ENCODE measurements at places on chromosomes 1 and 21.

GRCh38 chr1:225896937-225897549 lies 8.1 kb upstream of the LEFTY1 start:
- DNase-seq: peak; percentile 70

DNA sequence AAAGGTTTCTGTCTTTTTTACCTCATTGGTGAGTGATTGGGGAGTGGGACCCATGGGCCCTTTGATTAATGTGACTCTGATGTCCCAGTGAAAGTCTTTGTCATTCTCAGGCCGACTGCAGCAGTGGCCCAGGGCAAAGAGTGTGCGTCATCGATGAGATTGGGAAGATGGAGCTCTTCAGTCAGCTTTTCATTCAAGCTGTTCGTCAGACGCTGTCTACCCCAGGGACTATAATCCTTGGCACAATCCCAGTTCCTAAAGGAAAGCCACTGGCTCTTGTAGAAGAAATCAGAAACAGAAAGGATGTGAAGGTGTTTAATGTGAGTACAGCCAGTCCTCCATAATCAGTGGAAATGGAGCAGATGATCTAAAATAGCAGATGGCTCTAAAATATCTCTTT lies 19.4 kb downstream of the NTPCR start:
- DNase-seq: no peak

- DNase-seq: no peak
These were observed 11.2 kb downstream of the CLEC20A start for GRCh38 chr1:178485541-178485981.

- DNase-seq: no peak
These were observed 7.0 kb downstream of the BCAN start for GRCh38 chr1:156648951-156649350.

- DNase-seq: no peak
These were observed 180.7 kb downstream of the ZBTB18 start for GRCh38 chr1:244231572-244232315.

- no peak for DNase-seq
These were observed 188.2 kb downstream of the HHAT start for GRCh38 chr1:210516697-210517459.

DNA sequence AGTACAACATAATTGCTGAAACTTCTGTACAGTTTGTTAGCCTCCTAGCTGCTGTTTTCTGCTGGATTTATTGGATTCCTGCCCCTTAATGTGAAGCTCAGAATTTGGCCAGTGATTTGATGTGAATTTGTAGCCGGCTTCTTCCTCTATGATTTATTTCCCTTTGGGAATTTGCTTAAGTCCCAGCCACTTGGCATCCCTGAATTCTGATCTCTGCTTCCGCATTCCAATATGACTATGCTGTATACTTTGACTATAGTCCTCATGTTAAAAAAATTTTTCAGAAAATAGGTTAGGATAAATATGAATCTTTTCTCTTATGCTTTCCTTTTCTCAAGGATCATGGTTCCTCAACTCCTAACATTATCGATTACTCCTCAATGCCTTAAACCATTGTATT lies 12.4 kb upstream of the LRIF1 start:
- no peak for DNase-seq

DNA sequence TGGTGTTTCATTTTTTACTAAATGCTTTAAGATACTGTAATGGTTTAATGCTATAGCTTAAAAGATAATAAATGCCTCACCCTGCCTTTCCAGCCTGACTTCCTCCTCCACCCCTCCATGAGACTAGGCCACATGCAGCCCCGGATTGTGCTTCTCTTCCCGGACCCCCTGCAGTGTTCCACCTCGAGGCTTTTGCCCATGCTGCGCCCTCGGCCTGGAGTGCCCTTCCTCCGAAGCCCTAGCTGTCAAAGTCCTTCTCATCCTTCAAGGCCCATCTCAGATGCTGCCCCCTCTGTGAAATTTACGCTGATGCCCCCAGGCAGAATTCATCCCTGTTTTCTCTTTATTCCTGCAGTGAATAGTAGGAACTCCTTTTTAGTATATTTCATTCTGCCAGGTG lies 98.5 kb downstream of the ATP5PO start:
- DNase-seq: no peak

- no peak for DNase-seq
These were observed 112.8 kb upstream of the SLC35F3 start for GRCh38 chr1:233791721-233792120.

GRCh38 chr21:38709876-38710275 lies 95.9 kb upstream of the ETS2 start:
- DNase-seq: no peak

- DNase-seq: no peak
These were observed 153.5 kb downstream of the TGFBR3 start for GRCh38 chr1:91732291-91733107.

- no peak for DNase-seq
These were observed 39.6 kb downstream of the ZBTB18 start for GRCh38 chr1:244090645-244091044.

- DNase-seq: peak; percentile 91
These were observed 415 bp upstream of the F11R start for GRCh38 chr1:161021165-161021969.

DNA sequence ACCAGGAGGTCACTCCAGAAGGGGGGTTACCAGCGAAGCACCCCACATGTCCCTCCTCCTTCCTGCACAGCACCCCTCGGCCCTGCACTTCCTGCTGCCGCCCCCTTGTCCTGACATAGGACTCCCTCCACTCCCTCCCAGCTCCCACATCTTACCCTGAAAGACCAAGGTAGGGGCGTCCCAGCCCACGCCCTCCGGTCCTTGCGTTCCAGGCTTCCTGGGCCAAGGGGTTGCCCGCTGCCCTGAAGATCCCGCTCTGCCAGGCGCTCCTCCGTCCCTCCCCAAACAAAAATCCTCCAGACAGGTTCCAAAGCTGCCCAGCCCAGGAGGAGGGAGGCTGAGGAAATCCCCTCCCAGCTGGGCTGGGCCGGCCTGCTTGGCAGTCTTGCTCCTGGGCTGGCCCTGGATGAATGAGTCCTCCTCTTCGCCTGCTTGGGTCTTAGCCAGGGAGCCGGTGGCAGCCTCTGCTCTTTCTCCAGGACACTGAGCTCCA lies at the start of gene RHBDL2:
RHBDL2 (minus strand) TSS at position 304 of the 493 bp plus-strand sequence. CDS start 22,618 bp downstream, outside the sequence.
- DNase-seq: no peak

DNA sequence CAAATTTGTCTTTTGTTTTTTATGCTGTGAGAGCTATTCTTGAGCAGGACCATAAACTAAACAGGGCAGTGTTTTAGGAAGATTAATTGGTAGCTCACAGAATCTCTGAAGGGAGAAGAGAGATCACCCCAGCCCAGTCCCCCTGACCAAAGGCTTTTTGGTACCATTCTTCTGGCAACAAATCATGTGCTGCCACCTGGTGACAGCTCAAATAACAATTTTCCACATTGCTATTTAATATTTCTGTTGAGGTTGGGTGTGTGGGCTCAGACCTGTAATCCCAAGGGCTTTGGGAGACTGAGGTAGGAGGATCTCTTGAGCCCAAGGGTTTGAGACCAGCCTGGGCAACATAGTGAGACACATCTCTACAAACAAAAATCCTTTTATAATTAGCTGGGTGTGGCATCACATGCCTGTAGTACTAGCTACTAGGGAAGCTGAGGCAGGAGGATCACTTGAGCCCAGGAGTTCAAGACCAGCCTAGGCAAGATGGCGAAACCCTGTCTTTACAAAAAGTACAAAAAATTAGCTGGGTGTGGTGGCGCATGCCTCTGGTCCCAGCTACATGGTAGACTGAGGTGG lies 2.2 kb upstream of the TESK2 start:
- DNase-seq: no peak

DNA sequence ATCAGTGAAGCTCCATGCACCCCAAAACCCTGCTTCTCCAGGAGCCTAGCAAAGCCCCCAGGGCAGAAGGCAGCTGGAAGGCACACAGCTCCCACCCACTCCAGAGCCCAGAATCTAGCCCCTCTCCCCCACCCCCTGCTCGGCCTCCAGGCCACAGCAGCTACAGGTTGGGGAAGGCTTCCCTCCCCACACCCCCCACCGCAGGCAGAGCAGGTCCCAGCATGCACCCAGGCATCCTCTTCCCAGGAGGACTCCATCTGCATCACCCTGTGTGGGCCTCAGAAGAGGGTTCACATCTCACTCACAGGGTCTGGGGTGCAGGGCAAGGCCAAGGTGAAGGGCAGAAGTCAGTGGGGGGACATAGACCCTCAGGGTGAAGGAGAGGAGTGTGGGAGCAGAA lies 719 bp downstream of the S100A14 start:
- no peak for DNase-seq

DNA sequence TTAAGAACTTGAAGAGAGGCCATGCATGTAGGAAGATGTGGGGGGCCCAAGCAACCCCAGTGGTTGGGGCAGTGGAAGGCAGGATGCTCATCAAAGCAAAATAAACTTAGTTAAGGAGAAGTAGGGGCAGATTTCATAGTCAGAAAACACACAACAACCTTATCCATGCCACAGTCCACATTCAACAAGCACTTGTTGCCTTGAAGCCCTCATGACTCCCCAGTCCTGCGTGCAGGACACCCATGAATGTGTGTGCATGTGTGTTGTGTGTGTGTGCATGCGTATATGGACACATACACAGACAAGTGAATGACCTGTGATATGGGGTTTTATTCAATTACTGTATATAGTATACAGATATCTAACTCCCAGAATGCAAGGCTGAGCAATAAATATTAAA lies 186.9 kb downstream of the PSMG1 start:
- DNase-seq: no peak

- DNase-seq: peak; percentile 56
These were observed 2.8 kb upstream of the LIX1L start for GRCh38 chr1:145960468-145961108.

- no peak for DNase-seq
These were observed 26.4 kb downstream of the ZNF697 start for GRCh38 chr1:119621705-119622104.

- no peak for DNase-seq
These were observed 8.0 kb upstream of the CCDC190 start for GRCh38 chr1:162868972-162869371.

DNA sequence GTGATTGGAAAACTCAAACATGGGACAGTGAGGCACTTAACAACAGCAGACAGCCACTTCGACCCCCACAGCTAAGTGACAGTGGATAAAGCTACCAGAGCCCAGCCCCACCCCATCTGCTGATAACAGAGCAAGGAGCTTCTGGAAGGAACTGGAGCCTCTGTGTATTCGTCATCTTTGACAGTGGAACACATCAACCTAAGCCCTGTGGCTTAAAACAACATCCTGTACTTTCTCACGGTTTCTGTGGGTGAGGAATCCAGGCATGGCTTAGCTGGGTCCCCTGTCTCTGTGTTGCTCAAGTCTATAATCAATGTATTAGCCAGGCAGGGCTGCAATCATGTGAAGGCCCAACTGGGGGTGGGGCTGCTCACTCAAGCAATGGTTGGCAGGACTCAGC lies 18.4 kb upstream of the SIPA1L2 start:
- DNase-seq: no peak

DNA sequence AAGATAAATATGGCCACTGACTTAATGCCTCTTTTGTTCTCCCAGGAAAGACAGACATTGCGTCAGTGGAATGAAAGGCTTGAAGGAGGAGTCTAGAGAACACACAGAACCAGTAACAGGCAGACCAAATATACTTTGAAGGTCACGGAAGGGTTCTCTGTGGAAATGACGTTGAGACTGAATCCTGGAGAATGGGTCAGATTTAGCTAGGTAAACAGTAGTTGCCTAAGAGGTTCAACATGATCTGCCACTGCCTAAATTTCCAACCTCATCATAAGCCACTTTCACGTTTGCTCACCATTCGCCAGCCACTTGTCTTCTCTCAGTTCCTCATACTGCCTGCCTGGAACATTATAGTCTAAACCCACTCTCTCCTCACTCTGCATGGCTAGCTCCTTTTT lies 20.5 kb downstream of the PLA2G4A start:
- DNase-seq: no peak

- DNase-seq: no peak
These were observed 6.9 kb upstream of the SYNC start for GRCh38 chr1:32709476-32709875.

DNA sequence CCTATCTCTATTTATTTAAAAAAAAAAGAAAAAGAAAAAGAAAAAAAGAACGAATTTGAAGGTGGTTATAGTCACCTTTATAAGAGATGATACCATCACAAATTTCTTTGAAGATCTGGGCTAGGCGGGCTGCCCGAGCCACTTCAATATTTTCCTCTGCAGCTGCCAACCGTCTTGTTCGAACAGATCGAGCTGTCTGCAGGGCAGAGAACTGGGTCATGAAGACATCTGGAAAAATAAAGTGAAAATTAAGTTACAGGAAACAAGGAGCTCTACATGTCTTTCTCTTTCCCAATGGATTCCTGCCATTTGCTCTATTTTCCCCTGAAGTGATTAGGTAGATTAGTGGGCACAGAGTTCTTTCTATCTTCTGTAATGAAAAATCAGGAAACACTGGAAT lies 31.9 kb downstream of the RUSC1 start:
- no peak for DNase-seq

GRCh38 chr1:236052232-236052993 lies 12.5 kb downstream of the NID1 start:
- DNase-seq: no peak

DNA sequence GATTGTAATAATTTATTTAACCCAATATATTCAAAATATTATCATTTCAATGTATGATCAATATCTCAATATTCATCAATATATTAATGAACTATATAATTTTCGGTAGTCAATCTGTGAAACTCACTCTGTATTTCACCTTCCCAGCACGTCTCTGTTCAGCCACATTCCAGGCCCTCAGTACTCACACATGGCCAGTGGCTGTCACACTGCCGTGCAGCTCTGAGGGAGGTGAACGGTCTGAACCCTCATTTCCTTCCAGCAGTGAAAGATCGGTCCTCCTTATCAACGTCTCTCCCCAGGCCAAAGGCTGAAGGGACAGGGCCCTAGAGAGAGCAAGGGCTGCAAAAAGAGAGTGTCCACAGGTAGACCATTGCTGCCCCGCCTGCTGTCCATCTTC lies 39.5 kb upstream of the ZNF124 start:
- DNase-seq: no peak

DNA sequence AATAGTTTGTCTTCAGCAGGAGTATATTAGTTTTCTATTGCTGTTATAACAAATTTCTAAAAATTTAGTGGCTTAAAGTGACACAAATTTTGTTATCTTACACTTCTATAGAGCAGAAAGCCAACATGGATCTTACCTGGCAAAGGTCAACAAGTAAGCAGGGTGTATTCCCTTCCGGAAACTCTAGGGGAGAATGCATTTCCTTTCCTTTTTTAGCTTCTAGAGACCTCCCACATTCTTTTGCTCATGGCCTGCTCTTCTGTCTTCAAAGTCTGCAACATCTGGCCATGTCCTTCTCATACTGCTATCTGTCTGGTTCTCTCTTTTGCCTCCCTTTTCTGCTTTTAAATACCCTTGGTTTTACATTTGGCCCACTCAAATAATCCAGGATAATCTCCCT lies 242.6 kb downstream of the ZNF648 start:
- DNase-seq: no peak

GRCh38 chr1:119737040-119737682 lies 25.4 kb downstream of the PHGDH start:
- no peak for DNase-seq

- DNase-seq: no peak
These were observed 53.5 kb downstream of the FNBP1L start for GRCh38 chr1:93501399-93501798.

GRCh38 chr1:4397196-4397595 lies 257.2 kb upstream of the AJAP1 start:
- no peak for DNase-seq

All from T-helper 22 cell (primary cell).